NCI-H187 treated with DMSO at 0.1 percent for 48 hours (cell line): ENCODE measurements at places on chromosomes 1 and 21.
A peak's percentile ranks its signal among the peaks of the same experiment; 100 is the strongest.

- DNase-seq: no peak
These were observed 48.4 kb downstream of the ZBTB40 start for GRCh38 chr1:22500058-22500457.

- no peak for DNase-seq
These were observed 5.5 kb upstream of the ST6GALNAC3 start for GRCh38 chr1:76068953-76069561.

GRCh38 chr1:40310983-40311642, 6.0 kb downstream of the COL9A2 start:
- no peak for DNase-seq

- no peak for DNase-seq
These were observed 56.1 kb upstream of the DMRTB1 start for GRCh38 chr1:53402891-53403655.

- DNase-seq: no peak
These were observed 2.9 kb upstream of the RABGAP1L start for GRCh38 chr1:174156437-174156836.

- DNase-seq: no peak
These were observed 169.6 kb downstream of the DISC1 start for GRCh38 chr1:231796141-231796540.

- no peak for DNase-seq
These were observed 200.7 kb downstream of the KCTD3 start for GRCh38 chr1:215767761-215768160.

DNA sequence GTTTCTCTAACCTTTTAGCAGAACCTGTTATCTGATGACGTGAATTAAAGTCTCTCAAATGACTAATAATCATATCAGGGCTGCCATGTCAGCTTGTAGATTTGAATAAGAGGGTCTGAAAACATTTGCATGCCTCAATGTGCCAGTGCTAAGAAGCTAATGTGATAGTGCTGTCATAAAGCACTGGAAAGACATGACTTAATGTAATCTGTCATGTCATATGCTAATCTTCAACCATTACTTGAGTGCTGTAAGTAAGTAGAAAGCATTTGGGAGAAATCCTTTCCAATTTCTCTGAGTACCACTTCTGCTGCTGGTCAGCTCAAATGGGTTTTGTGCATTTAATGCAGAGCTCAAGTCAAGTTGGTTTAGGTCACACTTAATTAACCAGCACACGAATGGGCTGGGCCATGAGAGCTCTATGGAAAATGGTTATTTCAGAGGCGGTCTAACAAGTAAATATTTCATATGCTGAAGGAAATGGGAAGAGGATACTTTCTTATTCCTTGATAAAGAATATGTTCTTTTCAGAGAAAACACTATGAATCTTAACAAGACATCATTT, 609.2 kb downstream of the LMO4 start:
- DNase-seq: peak; percentile 24

- no peak for DNase-seq
These were observed 36.2 kb downstream of the CELF3 start for GRCh38 chr1:151680391-151680790.

GRCh38 chr1:207470927-207471326, 16.8 kb downstream of the CR2 start:
- no peak for DNase-seq

GRCh38 chr1:226973898-226974543, 33.9 kb downstream of the COQ8A start:
- DNase-seq: no peak

GRCh38 chr1:230108580-230108979, 41.5 kb downstream of the GALNT2 start:
- no peak for DNase-seq

GRCh38 chr1:107940701-107941100, 24.3 kb downstream of the VAV3 start:
- DNase-seq: no peak

DNA sequence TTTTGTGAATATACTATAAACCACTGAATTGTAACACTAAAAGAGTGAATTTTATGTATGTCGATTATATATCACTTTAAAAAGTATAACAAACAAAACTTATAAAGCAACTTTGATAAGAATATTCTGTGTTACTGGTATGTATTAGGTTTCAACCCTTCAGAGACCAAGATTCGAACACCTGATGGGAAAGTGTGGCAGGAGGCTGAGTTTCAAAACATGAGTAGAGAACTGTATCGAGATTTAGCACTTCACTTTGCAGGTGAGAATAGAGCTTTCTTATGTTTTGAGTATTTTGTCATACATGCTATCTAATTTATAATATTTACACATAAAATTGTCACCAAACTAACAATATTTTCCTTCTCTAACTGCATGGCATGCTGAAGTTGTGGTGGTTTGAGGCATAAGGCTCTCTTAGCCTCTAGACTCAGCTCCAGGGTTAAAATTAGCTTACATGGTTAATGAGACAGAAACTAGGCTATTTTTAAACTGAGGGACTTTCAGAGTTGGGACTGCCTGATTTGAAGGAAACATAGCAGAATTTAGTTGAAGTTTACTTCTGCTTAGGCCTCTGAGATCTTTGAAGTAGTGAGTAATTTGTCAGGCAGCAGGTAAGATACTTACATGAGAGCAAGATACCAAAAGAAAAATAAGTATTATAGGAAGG, 48.6 kb downstream of the CEP350 start:
- DNase-seq: no peak

- no peak for DNase-seq
These were observed 8.1 kb upstream of the INKA2 start for GRCh38 chr1:111747282-111747734.

DNA sequence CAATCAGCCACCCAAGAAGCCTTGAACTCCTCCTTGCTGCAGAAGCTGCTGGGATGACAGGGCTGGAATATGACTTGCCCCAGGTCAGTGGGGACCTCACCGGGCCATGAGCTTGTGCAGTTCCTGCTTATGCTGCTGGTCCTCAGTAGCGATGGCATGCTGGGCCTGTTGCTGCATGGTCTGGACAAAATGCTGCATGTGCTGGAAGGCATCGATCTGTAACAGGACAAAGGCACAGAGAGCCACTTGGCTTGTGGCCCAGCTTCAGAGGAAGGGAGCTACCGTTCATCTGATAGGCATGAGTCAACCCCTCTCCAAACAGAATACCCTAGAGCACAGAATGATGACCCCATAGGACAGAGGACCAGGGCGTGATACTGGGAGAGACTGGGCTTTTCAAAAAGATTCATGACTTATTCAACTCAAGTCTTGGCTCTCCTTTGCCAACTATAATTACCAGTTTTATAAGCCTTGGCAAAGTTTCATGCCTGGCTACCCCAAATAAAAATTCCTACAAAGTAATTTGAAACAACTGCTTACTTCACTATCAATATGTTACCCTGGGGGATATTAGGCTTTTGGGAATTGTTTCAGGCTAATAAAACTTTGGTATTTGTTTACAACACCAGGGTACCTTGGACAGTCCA, 34.7 kb upstream of the EXOSC10 start:
- DNase-seq: no peak

DNA sequence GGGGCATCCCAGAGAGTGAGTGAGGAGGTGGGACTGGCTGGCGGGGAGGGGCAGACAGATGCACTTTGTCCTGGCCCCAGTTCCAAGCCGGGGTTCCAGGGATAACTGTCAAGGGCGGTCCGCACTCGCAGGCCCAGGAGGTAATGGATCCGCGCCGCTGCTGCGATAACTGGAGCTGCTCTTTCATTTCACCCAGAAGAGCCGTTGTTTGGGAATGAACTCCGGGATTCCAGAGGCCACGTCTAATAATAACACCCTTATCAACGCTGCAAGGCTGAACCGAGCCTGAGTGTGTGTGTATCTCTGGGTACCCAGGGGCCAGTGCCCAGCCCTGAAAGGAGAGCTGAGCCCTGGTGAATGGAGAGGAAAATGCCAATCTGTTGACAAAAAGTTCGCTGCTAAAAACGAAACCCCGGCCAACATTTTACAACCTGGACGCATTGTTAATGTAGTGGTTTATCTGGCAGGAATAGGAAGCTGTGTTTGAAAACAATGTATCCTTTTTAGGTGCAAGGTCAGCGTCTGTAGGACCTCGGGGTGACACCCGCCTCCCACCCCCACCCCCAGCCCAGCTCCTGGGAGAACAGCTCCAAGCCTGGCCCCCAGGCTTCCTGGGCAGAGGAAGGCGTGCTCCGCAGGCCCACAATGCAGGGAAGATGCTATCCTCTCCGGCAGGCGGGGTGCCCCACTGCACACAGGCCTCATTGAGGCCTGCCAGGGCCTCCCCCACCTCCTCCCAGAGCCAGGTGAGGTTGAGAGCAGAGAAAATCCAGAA, 119.7 kb downstream of the PROX1 start:
- no peak for DNase-seq

GRCh38 chr21:31354604-31355443, 10.8 kb upstream of the TIAM1 start:
- no peak for DNase-seq

DNA sequence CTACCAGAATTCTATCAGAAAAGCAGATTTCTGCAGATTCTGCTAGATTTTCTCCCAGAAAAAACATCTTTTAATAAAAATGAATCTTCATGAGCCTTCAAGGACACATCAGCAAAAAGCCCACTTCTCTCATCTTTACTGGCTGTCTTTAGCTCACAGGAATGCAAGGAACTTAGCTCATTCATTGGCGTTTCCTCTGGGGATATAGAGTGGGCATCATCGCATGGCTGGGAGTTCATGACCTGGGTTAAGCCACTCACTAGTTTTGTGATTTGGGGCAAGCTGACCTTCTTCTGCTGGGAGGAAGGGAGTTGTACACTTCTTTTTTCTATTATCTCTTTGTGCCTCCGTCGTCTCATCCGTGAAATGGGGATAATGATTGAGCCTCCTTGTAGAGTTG, 149.7 kb downstream of the KAZN start:
- DNase-seq: no peak

GRCh38 chr1:205817988-205818387, 5.0 kb upstream of the SLC41A1 start:
- DNase-seq: no peak

DNA sequence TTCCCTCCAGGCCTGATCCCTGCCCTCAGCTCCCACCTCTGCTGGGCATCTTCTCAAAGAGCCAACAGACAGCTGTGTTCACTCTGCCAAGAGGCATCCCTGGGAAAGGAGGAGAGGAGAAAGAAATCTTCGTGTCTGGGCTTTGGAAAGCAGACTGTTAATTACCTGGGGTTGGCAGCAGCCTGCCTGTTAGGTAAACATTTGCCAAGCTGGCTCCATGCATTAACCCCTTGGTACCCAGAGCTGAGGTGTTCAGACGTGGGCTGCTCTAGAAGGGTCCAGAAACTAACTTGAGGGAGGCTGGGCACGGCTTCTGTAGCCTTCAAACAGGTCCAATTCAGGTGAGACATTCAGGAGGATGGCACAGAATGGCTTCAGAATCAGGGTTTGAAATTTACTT, 8.7 kb upstream of the EXTL1 start:
- DNase-seq: no peak

GRCh38 chr1:31625561-31626222, 8.2 kb downstream of the HCRTR1 start:
- no peak for DNase-seq

DNA sequence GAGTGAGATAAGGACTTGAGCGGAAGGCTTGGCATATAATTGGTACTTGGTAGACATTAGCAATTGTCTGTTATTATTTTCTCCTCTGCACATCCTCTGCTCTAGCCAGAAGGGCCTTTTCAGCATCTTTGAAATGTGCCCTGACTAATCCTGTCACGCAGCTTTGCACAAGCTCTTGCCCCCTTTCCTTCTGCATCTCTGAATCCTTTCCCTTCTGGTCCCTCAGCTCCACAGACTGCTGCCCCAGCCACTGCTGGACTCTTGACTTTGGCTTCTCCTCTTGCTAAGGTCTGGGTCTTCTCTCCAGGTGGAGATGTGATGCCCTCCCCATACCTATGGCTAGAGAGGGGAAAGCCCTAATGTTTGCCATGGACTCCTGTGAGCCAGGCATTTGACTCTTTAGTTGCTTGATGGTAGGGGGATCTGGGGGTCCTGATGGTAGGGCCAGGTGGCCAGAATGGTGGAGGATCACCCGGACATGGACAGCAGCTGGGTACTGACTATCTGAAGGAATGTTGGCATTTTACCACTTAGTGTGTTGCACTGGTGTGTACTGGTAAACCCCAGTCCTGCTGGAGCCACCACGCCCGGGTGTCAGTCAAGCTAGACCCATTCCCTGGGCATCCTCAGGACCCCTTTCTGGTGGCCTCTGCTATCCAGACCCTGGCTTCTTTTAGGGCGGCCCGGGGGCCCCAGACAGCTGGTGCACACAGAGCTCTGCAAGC, 4.4 kb downstream of the HPCA start:
- DNase-seq: no peak

GRCh38 chr1:233940908-233941307, 36.4 kb downstream of the SLC35F3 start:
- DNase-seq: no peak

DNA sequence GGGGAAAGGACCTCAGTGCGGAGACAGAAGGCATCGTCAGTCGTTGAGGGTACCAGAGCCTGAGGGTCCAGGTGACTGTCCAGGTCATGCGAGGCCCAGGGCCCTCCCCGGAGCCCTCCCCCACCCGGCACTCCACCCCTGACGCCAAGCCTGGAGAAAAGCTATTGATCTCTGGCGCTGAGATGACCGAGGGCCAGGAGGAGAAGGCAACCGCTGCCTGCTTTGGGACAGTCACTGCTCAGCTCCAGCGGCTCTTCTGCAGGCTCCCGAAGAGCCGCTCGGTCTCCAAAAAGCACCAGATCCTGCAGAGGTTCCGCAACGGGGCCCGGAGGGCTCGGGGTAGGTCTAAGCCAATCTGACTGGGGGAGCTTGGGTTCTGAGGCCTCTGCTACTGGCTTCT, 10.9 kb downstream of the RASSF5 start:
- no peak for DNase-seq

GRCh38 chr1:245180496-245181157, 25.8 kb downstream of the KIF26B start:
- DNase-seq: no peak

- no peak for DNase-seq
These were observed 4.1 kb downstream of the DIPK1A start for GRCh38 chr1:92957030-92957734.

GRCh38 chr1:97123717-97124431, 402.3 kb downstream of the PTBP2 start:
- no peak for DNase-seq

GRCh38 chr21:29829564-29830275, 110.1 kb downstream of the GRIK1 start:
- DNase-seq: no peak
